ENCODE measurements at places on chromosomes 1 and 21. TPM values are rescaled to one million over a fixed set of nuclear protein-coding genes. Genes with fewer than 3 reads are reported as not detected.

DNA sequence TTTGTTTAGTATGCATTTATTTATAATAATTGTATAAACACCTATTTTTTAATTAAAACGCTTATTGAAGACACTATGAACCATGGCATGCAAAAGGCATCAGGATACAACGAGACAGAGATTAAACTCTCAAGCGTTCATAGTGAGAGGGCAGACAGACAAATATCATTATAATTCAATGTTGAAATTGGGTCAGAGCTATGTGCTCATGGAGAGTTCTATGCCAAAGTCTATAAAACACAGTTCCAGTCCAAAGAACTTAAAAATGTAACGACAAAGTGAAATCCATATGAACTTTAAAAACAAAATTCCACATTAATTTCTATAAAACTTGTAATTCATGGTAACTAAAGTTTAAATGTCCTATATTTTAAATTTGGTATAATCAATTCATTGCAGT is 724.0 kb downstream of the LTN1 start:
- DNase-seq = no peak

DNA sequence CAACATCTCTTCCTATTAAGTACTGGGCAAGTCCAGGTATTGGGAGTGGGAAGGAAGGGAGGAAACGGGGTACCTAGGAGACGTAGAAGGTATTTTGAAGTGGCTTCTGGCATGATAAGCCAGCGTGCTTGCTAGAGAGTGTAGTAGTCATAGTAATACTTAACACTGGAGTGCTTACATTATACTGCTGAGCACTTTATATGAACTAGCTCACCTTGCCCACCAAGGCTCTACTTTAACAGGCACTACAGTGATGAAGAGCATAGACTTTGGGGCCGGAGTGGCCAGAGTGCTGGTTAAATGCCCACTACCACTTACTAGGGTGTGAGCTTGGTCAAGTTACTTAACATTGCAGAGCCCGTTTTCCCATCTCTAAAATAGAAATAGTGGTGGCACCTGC is 61.7 kb downstream of the ACP6 start:
- no peak for DNase-seq

DNA sequence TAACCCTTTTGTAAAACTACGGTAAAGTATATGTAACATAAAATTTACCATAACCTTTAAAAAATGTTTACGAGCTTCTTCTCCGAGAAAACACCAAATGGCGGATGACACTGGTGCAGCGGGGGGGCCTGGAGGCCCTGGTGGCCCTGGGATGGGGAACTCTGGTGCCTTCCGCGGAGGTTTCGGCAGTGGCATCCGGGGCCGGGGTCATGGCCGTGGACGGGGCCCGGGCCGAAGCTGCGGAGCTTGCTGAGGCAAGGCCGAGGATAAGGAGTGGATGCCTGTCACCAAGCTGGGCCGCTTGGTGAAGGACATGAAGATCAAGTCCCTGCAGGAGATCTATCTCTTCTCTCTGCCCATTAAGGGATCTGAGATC is 7.5 kb downstream of the MFSD2A start:
- no peak for DNase-seq

GRCh38 chr1:243923292-243924171 is 73.5 kb upstream of the AKT3 start:
- DNase-seq = no peak

DNA sequence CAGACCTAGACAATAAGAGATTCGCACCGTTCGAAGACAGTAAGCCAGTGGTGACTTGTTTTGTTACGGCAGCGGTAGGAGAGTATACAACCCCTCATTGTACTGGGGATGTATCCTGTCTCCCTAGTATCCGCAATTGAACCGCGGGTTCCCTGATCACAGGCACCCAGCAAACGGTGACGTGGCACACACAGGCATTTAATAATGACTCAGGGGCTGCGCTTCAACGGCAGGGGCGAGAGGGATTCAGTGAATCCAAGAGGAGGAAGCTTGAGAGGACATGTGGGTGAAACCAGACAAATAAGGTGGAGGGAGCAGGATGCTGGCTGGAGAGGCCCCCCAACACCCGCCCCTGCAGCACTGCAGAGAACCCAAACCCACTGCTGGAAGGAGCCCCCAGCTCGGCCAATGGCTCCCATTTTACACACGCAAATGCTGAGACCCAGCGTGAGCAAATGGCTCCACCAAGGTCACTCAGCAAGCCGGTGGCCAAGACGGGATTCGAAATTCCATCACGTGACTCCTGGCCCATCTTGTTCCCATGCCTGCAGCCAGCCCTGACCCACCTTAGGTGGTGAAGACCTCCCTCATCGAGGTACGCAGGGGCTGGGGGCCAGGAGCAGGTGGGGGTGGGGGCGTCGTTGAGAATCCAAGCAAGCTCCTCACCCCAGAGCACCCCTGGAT is 149.9 kb downstream of the SYF2 start:
- DNase-seq = no peak

DNA sequence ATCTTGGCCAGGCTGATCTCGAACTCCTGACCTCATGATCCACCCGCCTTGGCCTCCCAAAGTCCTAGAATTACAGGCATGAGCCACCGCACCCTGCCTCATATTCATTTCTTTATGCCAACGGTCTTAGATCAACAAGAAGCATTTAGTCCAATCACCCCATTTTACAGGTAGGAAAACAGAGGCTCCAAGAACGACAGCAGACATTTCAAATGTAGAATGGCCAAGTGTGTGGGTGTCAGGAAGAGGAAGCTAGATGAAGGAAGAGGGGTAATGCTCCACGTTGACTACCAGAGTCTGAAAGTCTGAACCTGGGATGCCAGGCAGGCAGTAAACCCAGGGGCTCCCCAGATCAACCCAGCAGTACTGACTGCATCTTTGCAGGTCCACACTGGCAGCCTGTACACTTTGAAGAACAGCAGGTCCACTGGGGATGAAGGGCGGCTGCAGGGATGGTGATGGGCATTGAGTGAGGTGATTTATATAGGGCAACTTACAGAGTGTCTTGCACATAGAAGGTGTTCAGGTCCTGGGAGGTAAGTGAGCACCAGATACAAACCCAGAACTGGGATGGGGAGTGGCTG is 120.2 kb downstream of the EPHB2 start:
- no peak for DNase-seq

GRCh38 chr1:23597635-23598388 is 38.5 kb upstream of the ID3 start:
- no peak for DNase-seq

DNA sequence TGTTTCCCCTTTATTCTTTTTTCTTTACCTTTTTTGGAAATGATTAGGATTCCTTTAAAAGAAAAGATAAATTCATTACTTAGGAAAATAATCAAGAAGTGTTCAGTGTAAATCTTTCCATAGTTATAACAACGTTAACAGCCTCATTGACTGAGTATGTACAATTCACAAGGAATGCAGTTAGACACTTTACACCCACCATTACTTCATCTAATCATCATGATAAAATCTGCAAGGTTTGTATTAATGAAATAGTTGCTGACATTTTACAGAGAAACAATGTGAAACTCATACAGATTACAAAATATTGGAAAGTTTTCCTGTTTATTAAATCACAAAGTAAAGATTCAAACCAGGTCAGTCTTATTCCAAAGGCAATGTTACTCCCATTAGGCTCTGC is 59.3 kb upstream of the NEGR1 start:
- DNase-seq = no peak

GRCh38 chr21:17495680-17496079 is 17.2 kb upstream of the CXADR start:
- DNase-seq = peak; percentile 82

- DNase-seq = peak; percentile 5
Measured at GRCh38 chr1:208653426-208653825, 409.2 kb upstream of the PLXNA2 start.

- DNase-seq = no peak
Measured at GRCh38 chr1:53733447-53733931, 5.5 kb downstream of the GLIS1 start.

Gene SH3GLB1
- total RNA-seq = 59.1 TPM

Gene CFAP141
- total RNA-seq = not detected

Gene TRAF3IP3
- total RNA-seq = not detected

Gene VSIG8
- not detected for total RNA-seq

Gene KRTAP19-1
- total RNA-seq = not detected

Gene AGT
- total RNA-seq = 1.2 TPM

Gene RNASEL
- 16.0 TPM for total RNA-seq

Gene DRAXIN
- 0.05 TPM for total RNA-seq

Measured in renal cortical epithelial cell (primary cell).